ENCODE measurements at places on chromosomes 6 and 20.
A peak's percentile ranks its signal among the peaks of the same experiment; 100 is the strongest.

- peak; percentile 42 for DNase-seq
Measured at GRCh38 chr6:56292505-56293181, 45.3 kb upstream of the COL21A1 start.

- DNase-seq, result no peak
Measured at GRCh38 chr20:58613061-58613854, 37.8 kb upstream of the STX16 start.

- DNase-seq, result peak; percentile 72
Measured at GRCh38 chr20:45138561-45139300, 14.5 kb upstream of the WFDC12 start.

DNA sequence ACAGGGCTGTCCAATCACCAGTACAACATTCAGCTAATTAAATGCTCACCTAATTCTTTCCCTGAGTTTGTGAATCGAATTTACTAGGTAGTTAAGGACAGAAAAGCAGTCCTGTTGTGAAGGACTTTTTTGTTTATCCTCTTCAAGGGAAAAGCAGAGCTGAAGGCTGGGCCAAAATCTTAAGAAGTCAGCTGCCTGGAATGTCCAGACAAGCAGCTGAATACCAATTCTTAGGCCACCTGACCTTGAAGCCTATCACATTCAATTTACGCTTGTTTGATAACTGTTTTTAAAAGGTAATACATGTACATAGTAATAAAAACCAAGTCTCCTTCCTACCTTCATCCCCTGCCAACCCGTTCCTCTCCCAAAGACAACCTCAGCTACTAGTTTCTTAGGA is 56.4 kb downstream of the UQCC1 start:
- no peak for DNase-seq

DNA sequence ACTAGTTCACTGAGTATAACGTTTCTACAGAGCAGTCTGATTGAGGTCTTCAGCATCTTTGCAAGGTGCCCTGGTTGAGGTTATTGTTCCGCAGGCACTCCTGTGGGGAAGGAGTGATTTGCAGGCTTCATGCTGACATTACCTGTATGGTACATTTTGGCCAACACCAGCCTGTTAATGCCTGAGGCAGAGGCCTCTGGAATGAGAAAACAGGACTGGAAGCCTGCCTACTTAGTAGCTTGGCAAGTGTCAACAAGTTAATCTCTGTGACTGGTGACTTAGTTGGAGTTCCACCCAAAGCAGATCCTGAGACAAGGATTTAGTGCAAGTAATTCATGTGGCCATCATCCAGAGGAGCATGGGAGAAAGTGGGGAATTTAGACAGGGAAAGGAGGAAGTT is 24.6 kb downstream of the MAS1 start:
- DNase-seq, result no peak

DNA sequence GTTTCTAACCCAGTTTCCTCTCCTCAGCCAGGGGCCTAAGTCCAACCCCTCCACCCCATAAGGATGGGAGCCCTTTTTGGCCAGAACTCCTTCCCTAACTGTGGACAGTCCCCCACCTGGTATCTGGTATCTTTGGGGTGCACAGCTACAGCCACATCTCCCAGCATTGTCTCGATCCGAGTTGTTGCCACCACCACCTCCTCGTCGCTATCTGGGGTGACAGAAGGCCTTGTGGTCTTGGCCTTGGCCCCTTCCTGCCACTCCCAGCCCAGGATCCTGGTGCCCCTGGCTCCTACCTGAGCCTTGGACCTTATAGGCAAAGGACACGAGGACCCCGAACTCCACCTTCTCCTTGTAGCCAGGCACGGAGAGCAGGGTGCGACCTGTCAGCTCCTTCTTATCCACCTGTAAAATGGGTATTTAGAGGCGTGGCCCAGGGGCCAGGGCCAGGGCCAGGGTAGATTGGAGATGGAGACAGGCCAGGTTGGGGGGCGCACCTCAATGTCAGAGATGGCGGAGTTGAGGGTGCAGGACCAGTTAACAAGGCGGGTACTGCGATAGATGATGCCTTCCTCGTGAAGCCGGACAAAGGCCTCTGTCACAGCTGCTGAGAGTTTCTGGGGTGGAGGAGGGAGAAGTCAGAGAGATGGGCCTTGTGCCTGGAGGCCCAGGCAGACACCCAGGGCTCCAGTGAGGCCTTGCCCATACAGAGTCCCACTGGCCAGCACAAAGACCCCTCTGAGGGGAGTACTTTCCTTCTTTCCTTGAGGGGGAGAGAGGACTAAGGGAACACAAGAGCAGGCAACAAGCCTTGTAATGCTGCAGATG is 7.2 kb upstream of the VWA7 start:
- DNase-seq, result peak; percentile 41

GRCh38 chr6:16252686-16253299 is 14.4 kb downstream of the GMPR start:
- DNase-seq, result peak; percentile 33

GRCh38 chr6:100235631-100236030 is 229.1 kb downstream of the SIM1 start:
- DNase-seq, result no peak

DNA sequence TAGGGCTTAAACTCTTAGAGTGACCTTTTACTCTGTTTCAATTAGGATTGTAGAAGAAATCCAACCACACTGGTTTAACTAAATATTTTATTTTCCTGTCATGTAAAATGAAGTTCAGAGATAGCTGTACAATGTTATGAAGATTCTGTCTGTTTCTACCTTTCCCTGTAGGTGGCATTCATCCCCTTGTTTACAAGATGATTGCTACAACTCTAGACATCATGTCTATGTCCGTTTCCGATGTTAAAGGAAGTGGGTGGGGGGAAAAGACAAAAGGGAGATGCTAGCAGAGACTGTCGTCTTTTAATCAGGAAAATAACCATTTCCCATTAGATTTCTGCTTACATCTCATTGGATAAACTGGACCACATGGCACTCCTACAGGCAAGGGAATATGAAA is 30.9 kb upstream of the RIMS1 start:
- DNase-seq, result no peak

DNA sequence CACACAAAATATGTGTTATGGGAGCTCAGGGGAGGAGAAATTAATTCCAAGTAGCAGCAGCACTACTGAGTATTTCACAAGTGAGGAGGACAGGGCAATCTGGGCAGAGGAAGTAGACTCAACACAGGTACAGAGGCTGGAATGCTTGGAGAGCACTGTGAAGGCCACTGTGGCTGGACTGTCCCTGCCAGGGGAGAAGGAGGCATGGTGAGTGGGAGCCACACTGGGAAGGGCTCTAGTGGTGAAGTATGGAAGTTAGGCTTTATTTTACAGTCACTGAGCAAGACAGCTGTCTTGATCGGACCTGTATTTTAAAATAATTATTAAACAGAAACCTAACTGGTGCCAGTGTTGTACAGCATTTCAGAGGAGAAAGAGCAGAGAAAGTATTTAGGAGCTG is 28.8 kb downstream of the FAM229B start:
- DNase-seq, result no peak

DNA sequence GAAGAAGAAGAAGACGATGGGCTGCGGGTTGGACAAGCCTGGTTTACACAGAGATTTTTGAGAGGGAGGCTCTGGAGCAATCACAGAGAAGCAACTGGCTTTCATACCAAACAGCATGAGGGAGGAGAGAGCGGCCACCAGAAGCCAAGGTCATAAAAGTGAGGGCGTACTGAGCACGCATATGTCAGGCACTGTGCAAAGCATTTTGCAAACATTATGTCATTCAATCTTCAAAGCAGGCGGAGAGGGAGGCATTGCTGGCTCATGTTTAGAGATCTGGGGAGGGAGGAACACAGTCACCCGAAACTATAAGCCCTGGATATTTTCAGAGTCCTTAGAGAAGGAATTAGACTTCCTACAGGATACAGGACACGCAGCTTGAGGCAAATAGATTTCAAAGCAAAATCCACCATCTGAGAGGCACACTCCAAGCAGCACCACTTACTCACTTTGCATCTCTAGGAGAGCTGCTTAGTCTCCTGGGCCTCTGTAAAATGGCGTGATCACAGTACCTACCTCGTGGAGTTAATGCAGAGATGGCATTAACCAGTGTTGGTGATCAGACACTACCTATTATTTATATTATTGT is 24.6 kb downstream of the RAMACL start:
- DNase-seq, result no peak

GRCh38 chr6:42727087-42727611 is 4.8 kb upstream of the PRPH2 start:
- DNase-seq, result no peak

- DNase-seq, result peak; percentile 8
Measured at GRCh38 chr6:151325075-151326050, 66.0 kb downstream of the ZBTB2 start.

- peak; percentile 94 for DNase-seq
Measured at GRCh38 chr20:47392015-47392720, 35.7 kb upstream of the ZMYND8 start.

DNA sequence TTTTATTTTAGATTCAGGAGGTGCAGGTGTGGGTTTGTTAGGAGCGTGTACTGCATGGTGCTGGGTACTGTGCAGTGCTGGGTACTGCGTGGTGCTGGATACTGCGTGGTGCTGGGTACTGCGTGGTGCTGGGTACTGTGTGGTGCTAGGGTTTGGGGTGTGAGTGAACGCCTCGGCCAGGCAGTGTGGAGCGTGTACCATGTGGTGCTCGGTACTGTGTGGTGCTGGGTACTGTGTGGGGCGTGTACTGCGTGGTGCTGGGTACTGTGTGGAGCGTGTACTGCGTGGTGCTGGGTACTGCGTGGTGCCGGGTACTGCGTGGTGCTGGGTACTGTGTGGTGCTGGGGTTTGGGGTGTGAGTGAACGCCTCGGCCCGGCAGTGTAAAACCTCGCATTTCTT is 62.9 kb downstream of the WDR27 start:
- DNase-seq, result no peak

GRCh38 chr6:140043357-140043756 is 668.9 kb upstream of the CITED2 start:
- DNase-seq, result peak; percentile 5

- peak; percentile 79 for DNase-seq
Measured at GRCh38 chr20:6583134-6583738, 184.2 kb upstream of the BMP2 start.

DNA sequence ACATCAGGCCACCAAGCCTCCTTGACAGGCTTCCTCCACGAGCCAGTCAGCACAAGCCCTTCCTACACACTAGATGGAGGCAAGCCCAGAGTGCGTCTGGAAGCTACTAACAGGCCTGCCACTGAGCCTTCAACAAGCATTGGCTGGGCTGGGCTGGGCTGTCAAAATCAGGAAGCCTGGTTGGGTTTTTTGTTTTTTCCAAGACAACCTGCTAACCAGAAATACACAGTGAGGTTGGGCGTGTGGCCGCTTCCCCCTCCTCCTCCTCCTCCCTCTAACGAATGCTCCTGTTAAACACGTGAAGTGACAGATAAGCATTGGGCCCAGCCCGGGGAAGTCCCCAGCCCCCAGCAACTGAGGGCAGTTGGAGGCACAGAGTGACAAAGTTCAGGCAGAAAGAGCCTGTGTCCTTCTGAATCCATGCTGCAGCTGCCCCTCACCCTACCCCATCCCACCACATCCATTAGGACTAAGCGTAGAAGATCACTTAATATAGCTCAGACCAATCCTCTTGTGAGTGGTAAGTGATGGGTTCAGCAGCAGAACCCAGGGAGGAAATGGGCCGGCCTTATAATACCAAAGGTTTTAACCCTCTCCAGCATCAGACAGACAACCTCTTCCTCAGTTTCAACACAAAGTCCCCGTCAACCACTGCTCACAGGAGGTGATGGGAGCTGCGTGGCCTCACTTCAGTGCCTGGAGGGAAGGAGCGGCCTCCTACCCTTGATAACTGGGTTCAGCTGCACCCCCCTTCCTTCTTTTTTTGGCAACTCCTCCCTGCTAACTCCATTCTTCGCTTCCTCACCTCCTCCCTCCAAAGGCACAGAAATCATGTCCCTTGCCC is 1.1 kb downstream of the NFATC2 start:
- peak; percentile 97 for DNase-seq

GRCh38 chr6:80173411-80173810 is 66.9 kb downstream of the BCKDHB start:
- DNase-seq, result no peak

- no peak for DNase-seq
Measured at GRCh38 chr6:10382322-10382721, 32.6 kb downstream of the TFAP2A start.

- no peak for DNase-seq
Measured at GRCh38 chr6:165227644-165228329, 81.6 kb downstream of the C6orf118 start.

GRCh38 chr6:165798991-165799390 is 135.9 kb upstream of the PDE10A start:
- no peak for DNase-seq

GRCh38 chr20:47551841-47552240 is 50.2 kb downstream of the NCOA3 start:
- DNase-seq, result no peak

DNA sequence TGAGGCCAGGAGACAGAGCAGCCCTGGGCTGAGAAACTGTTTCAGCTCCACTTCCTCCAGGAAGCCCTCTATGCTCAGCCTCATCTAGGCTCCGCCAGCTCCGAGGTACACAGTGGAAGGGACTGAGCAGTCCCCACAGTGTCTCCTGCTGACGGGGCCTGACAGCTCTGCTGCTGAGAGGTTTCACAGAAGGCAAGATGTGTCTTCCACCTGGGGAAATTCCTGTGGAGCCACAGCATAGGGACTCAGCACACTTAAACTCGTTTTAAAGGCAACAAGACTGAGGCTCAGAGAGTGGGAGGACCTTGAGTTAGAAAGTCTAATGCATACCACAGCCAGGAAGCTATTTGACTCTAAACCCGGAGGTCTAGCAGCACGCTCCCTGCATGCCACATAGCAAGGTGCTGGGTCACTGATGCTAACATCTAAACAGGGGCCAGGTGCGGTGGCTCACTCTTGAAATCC is 6.8 kb downstream of the ADA start:
- no peak for DNase-seq

GRCh38 chr20:1536893-1537730 is 20.4 kb downstream of the SIRPD start:
- DNase-seq, result no peak

GRCh38 chr20:50274570-50275430 is 84.2 kb downstream of the CEBPB start:
- no peak for DNase-seq

- peak; percentile 79 for DNase-seq
Measured at GRCh38 chr6:73388800-73389512, 5.7 kb upstream of the DDX43 start.

DNA sequence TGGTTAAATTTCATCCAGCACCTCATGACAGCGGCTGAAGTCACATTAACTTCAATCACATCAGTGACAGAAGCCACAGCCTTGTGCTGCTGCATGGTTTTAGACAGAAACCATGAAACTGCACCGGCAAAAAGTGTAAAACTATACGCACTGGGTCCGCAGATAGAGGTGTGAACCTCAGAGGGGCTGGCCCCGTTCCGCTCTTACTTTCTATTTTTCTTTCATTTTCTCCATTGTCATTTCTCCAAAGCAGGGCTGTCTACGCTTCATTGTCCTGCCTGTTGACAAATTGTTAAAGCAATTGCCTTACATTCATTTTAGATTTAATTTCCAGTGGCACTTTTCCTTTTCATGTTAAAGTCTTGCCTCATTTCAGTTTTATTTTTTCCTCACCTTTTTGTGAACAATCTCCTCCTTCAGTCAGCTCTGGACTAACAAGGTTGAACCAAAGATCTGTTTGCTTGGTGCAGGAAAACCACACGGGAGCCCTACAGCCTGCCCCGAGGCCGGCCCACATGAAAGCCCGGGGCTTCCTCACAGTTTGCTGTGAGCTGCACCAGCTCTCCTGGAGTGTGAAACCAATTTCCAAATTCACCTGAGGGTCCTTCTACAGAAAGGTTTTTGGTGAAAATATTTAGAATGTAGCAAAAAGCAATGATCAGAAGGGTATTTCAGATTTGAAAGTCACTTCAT is 63.7 kb downstream of the PRR18 start:
- no peak for DNase-seq

- DNase-seq, result no peak
Measured at GRCh38 chr6:145844933-145845540, 30.4 kb upstream of the FBXO30 start.

GRCh38 chr20:47361057-47361915 is 4.8 kb upstream of the ZMYND8 start:
- no peak for DNase-seq
